ENCODE measurements at places on chromosomes 1 and 21.

DNA sequence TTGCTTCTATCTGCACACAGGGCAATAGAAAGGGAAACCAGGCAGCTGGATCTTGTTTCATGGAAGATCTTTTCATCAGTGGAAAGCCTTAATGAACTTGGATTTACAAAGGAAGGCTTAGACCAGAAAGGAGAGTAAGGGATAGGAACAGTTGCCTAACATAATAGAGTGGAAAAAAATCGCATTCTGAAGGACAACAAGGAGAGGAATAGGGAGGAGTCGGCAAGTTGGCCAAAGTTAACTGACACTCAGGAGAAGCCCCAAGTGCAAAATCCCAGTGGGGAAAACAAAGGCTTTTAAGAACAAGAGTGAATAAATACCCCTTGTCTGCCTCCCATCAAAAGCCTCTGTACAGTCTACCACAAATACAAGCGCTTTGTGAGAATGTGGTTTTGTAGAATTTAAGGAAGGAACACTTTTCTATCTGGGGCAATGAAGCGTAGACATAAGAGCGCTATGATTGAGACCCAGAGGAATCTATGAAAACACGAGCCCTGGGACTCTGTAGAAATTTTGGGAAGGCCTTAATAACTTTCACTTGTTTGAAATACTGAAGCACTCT lies 74.1 kb downstream of the ZNF648 start:
- DNase-seq, result no peak

GRCh38 chr1:84370831-84371394 lies 27.4 kb upstream of the DNASE2B start:
- DNase-seq, result no peak

DNA sequence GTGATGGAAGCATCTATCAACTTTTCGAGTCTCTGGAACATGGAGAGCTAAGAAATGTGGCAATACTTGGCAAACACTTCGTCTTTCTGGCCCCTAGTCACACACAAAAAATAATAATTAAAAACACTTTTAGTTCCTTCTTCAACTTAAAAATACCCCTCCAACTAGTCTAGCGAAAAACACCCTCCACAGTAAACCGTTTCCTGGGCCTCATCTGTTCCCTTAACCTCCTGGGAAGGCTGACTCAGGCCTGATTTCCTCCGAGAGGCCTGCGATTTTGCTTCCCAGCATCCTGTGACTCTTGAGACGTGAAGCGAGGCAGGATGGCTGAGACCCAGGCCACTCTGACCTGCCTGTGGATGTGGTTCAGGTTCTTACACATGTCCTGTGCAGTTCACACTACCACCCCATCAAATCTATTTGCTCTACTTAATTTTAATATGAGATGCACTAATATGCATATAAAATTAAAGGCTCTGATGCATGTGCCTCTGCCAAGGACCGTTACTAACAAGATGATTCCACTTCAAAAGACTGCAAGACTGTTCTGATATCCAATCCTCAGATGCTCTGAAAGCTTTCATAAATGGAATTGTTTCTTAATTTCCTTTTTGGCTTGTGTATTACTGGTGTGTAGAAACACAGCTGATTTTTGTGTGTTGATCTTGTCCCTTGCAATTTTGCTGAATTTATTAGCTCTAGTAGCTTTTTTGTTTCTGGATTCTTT lies 3.5 kb downstream of the NAV1 start:
- peak; percentile 88 for DNase-seq

- no peak for DNase-seq
Measured at GRCh38 chr21:44331209-44331608, 8.0 kb downstream of the CFAP410 start.

DNA sequence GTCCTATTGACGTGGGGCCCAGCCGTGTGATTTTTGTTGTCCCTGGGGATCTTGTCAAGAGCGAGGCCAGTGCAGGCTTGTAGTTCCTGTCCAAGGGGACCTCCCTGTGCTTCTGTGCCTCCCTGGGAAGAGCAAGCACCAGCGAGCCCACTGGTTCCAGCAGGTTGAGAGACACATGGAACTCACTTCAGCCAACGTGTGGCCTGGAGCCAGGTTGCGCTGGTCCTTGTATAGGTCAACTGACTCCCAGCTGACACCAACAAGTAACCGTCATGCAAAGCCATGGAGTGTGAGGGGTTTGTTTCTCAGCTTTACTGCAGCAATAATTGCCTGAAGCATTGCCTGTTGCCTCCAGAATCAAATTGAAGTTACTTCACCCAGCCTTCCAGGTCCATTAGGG lies 63.0 kb downstream of the DISP3 start:
- DNase-seq, result no peak

DNA sequence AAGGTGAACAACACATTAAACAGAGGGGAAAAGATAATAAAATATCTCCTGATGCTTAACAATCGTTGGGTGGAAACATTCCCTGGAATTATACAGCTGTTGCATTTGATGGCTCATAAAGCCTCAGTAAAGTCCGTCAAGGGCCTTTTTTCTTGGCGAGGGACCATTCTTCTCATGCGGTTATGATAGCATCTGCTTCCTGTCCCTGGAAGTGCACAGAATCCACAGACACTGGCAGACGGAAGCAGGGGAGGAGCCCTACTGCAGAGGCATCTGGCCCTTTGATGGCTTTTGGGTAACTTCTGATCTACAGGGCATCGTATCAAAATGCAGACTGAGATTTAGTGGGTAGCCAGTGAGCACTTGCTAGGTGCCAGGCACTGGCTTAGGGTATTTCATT lies 286.9 kb downstream of the KIF26B start:
- peak; percentile 27 for DNase-seq

DNA sequence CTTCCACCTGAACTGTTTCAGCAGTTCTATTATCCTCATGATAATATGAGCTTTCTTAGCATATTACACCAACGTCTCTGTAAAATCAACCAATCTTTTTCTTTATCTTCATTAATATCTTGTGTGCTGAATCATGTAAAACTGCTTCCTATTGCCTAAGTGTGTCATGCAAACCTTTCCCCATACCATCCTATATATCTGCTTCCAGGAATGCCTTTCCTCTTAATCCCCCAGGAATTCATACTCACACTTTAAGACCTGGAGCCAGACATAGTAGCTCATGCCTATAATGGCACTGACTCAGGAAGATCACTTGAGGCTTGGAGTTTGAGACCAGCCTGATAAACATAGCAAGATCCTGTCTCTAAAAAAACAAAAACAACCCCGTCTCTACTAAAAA lies 183.9 kb downstream of the NRIP1 start:
- peak; percentile 50 for DNase-seq
